Dermis blood vessel endothelial cell (primary cell): ENCODE measurements at places on chromosomes 5 and 9.

GRCh38 chr9:119053070-119053469 lies 316.2 kb downstream of the BRINP1 start:
- DNase-seq: no peak

DNA sequence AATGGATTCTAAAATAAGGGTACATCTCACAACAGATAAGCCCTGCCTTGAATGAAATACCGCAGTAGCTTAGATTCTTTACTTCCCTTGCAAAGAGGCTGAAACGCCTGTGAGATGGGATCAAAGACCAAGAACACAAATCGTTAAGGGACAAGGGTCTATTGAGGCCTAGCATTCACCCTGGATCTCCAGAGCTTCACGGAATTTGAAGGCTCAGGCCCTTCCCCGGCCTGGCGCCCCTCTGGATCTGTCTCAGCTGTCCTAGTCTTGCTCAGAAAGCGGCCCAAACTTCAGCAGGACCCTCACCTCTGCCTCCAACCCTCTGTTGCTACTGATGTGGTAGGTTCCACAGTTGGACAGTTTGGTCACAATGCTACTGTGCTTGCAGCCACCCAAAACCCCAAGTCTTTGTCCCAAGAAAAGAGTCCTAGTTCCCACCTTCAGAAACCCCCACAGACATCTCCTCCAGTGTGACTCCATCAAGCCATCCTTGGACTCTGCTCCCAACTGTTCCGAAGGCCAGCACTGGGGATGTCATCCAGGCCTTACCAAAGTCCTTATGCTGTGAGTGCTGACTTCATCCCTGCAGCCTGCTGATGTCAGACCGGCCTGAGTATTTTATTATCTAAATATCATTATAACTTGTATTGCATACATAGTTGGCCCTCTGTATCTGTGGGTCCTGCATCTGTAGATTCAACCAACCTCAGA lies 9.4 kb downstream of the CORO2A start:
- no peak for DNase-seq

GRCh38 chr9:83936523-83936922 lies 15.3 kb upstream of the KIF27 start:
- DNase-seq: no peak

- DNase-seq: no peak
These were observed 21.5 kb downstream of the EXOC3 start for GRCh38 chr5:464446-464842.

DNA sequence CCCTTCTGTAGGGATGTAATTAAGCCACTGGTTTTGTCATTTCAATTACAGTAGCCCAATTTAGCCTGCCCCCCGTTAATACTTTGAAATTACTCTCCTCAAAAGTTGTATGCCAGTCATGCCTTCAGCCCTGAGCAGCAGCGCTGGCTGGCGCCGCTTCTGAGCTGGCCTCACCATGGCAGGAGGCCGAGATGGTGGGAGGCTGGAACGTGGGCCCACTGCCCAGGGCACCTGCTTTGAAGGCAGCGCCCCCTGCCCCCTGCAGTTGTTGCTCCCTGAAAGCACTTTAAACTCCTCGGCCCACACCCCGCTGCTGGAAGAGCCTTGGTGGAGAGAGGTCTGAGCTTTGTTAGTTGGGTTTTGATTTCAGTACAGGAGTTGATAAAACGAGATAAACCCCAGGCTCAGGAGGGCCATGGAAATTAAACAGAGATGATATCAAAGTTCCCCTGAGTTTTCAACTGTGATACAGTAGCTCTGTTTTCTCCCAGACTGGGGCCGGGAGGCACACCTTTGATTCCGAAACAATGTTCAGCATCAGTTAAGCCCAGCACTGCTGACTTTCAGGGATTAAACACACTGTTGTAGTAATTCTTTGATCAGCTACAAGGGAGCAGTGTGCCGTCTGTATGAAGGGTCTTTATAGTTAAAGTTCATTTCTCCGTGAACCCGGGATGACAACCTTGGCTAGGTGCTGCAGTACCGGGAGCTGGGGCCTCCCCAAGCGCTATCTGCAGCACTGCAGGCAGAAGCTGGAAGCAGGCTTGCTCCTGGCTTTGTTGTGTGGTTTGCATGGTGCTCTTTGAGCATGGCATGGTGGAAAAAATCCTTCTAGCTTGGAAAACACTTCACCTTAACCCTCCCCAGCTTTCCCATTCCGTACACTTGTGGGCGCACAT lies 9.5 kb downstream of the MVB12B start:
- DNase-seq: peak; percentile 52

DNA sequence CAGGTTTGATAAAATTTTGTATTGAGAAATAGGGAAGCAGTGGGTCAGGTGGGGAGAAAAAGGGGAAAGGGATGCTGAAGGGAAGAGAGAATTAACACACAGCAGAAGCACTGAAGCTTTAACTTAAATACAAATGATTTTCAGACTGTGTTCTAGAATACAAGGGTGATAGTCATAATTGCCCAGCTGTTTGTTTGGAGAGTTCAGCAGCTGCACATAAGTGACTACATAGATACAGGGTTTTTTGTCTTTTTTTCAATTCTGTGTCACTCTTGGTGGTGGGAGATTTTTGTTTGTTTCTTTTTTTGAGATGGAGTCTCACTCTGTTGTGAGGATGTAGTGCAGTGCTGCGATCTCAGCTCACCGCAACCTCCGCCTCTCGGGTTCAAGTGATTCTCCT lies 590.4 kb upstream of the SEMA6A start:
- no peak for DNase-seq

DNA sequence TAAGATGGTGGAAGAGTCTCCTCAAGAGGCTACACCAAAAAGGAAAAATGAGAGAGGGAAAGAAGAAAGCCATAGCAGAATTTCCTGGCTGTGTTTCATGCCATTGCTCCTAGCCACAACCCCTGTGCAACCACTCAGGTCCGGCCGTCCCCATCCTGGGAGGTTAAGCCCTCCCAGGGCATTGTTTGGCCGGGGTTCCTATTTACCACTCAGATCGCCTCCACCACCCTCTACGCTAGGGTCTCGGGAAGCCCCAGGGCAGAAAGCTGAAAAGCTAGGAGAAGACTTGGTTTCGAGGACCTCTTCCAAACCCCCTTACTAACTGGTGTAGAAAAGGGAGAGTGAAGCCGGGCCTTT lies 715 bp downstream of the RC3H2 start:
- DNase-seq: peak; percentile 71

GRCh38 chr5:142939006-142939405 lies 168.8 kb downstream of the ARHGAP26 start:
- no peak for DNase-seq

DNA sequence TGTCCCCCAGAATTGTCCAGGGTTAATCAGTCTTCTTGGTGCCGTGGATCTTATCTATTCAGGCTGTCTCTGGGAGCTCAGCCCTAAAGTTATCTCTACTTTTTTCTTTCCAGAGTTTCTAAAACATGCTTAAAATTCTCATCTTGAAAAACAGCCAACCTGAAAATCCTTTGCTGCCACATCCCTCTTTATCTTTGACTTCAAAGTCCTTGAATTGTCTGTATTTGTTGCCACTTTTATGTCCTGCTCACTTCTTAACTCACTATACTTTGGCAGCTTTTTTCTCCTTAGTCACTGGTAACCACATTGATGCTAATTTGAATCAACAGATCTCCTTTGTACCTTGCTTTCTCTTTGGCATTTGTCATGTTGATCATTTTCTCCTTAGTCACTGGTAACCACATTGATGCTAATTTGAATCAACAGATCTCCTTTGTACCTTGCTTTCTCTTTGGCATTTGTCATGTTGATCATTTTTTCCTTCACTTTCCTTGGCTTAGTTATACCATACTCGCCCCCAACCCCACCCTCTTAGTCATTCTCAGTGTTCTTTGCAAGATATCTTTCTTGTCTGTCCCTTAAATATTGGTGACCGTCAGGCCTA lies 8.5 kb downstream of the DMXL1 start:
- DNase-seq: no peak

DNA sequence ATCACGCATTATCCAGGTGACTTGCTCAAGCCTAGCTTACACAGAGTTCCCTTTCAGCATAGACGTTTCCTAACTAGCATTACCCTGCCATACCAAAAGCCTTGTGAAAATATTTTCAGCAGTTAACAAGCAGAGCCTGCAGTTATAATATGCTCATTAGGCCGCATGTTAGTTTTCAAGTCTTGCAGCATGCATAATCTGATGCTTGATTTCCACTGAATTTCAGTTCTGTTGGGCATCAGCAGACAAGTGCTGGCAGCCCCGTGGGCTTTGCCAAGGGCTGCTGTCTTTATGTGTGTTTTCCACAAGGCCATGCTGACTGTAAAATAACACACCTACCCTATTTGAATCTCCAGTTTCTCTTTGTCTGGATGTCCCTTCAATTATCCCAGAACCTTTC lies 491.0 kb upstream of the WWC1 start:
- DNase-seq: no peak

- DNase-seq: peak; percentile 8
These were observed 305.5 kb upstream of the CLINT1 start for GRCh38 chr5:158164296-158165047.

DNA sequence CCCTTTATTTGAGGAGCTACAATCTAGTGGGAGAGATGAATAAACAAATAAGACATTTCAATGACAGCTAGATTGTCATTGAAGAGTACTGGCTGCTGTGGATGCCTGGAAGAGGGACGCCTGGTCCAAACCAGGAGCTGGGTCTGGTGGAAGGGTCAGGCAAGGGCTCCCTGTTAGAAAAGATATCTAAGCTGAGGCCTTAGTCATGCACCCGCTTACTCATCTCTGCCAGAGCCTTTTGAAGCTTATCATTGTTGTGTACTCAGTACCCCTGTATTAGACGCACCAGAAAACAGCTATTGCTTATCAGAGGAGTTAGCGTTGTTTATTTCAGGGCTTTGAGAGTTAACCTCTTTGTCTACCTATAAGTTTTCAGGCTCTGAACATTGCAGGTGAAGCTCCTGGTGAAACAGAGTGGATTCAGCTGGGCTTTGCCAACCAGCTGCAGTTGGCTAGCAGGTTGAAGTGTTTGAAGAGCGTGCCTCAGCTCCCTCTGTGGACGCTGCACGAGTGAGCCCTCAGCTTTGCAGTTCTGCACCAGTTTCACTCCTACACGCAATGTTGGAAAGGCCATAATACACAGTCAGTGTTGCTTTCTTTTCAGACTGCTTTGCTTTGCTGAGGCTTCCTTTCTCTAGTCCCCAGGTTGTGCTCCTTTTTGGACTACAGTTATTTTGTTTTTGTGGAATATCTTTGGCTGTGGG lies 5.6 kb upstream of the GPR151 start:
- no peak for DNase-seq

GRCh38 chr9:38227656-38228055 lies 158.6 kb upstream of the SHB start:
- no peak for DNase-seq

- DNase-seq: no peak
These were observed 1828.2 kb downstream of the MAT2B start for GRCh38 chr5:165333623-165334022.

DNA sequence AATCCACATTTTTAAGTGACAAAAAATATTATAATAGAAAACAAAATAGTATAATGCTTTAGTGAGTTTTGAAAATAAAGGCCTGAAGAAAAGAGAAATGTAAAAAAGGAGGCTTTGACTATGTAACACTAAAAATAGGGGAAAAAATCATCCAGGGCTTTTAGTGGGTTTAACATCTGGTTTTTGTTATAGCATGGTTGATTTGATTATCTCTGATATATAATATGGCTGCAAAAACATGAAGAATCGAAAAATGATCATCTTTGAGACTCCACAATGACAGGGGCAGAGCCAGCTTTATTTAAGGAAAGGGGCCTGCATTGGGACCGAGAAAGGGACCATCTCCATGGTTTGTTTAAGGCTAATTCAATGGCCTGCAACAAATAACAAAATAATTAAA lies 393.8 kb downstream of the PLK2 start:
- no peak for DNase-seq
